ENCODE measurements at places on chromosomes 2 and 18.

DNA sequence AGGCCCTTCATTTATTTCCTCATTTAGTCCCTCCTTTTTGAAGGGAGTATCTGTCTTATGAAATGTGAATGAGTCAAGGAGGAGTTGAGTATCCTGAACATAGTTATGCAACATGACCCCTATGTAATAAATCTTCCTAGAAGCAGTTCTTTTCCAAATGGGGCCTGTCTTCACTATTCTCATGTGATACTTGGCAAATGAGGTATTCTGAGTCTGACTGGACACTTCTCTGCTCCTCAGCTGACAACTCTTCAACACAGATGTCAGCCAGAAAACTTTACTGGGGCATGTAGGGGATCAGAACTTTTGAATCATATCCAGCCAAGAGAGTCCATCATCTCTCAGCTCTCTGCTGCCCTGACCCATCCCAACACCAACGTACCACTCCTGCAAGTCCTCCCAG is 291.6 kb downstream of the ZNF385B start:
- no peak for DNase-seq

DNA sequence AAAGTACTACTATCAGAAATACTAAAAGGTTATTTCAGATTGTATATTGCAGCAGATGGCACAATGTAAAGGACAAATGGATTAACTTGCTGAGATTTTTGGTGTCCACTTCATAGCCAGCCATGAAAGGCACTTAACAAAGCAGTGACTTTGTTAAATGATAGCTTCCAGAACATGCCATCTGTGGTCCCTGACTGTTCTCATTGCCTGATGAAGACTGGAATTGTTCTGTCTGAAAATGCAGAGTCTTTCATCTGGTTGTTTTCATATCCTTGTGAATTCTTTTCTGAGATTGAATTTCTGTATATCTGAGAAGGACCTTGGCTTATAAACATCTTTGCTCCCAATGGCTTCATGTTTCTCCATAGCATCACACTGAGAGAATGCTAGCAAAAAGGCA is 44.4 kb upstream of the LRRTM1 start:
- DNase-seq: no peak

GRCh38 chr2:126534478-126534877 is 121.5 kb upstream of the GYPC start:
- DNase-seq: no peak

GRCh38 chr18:36085195-36085594 is 17.8 kb upstream of the RPRD1A start:
- DNase-seq: no peak

DNA sequence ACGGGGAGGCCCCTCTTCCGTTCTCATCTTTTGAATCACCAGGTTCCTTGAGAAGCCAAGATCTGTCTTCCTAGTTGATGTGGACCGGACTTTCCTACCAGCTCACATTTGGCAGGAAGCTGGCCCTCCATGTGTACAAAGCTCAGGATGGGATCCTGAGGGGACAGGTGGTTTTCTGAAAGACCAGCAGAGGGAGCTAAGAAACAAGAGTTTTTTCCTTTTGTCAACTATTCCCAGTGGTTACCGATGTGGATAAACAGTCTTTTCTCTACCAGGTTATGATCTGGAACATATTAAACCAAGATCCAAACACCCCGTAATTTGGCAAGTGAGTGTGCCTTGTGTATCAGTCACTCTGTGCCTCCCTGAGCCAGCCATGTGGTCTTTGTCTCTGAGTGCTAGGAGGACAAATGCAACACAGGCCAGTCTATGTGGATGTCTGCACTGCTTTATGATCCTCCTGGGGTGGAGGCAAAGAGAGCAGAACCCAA is 25.1 kb upstream of the ARHGAP25 start:
- peak; percentile 19 for DNase-seq

DNA sequence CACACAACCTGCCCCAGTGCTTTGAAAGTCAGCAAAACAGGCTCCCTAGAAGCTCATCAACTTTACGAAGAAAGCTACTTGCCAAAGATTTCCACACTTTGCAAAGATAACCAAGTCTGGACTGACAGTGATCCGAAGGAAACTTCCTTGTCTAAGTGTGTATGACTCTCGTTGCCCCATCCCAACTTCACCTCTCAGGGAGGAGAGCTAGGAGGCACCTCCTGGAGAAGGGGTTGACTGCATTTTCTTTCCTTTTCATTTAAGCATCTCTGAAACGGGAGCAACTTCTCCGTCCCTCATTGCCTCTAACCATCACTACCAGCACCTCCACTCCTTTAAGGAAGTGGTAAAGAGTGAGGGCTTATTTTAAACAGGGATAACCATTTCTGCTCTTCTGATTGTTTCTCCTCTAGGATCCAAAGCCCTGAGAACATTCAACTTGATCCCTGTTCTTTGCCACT is 7.0 kb downstream of the ZEB2 start:
- no peak for DNase-seq

GRCh38 chr18:61333271-61333745 is at the start of gene CDH20:
Gene CDH20 (plus strand): TSS chr18:61333430.
- DNase-seq: peak; percentile 26

- no peak for DNase-seq
These were observed 99.6 kb upstream of the ST3GAL5 start for GRCh38 chr2:85988175-85988913.

- DNase-seq: no peak
These were observed 40.5 kb downstream of the CAVIN2 start for GRCh38 chr2:191806396-191806795.

GRCh38 chr18:41391616-41392595 is 563.1 kb upstream of the PIK3C3 start:
- peak; percentile 66 for DNase-seq

DNA sequence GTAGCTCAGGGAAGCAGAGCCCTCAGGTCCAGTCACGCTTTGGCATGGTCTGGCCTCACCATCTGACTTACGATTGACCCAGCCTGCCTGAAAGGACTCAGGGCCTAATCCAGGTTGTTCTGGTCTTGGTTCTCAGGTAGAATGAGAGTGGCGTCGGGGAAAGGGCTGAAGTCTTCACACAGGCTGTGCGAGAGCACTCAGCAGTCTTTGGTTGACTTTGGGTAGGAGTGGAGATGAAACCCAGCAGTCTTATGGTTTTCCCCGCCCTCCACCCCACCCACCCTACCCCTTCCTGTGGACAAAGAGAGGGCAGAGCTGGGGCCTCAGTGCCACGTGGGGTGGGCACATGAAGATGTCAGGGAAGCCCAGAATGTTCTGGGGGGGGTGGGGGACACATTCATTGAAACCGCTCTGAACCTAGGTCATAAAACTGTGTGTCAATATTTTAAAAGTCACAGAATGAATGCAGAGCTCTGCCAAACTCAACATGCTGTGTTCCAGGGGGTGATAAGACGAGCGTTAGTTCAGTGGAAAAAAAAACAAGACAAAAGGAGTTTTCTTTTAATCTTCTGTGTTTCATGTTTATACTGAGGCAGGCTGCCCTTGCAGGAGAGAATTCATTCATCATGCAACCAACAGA is 58.6 kb upstream of the ALPP start:
- no peak for DNase-seq

DNA sequence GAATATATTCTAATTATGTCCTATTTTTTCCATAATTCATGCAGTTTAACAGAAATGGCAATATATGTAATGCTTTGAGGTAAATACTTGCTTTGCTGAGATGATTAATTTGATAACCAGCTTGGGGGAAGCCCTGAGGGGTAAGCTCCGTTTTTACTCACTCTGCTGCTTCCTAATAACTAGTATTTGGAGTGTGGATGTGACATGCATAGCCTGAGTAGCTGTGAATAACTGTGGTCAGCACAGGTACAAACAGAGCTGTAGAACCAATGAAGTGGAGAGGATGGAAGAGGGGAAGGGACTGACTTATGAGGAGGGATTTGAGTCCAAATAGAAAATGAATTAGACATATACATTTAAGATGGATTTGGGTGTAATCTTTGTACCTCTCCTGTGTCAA is 1495.5 kb upstream of the DDX18 start:
- no peak for DNase-seq

- no peak for DNase-seq
These were observed 27.4 kb upstream of the ALLC start for GRCh38 chr2:3630631-3631030.

GRCh38 chr18:7190547-7191156 is 40.2 kb upstream of the LRRC30 start:
- DNase-seq: no peak

GRCh38 chr2:204533629-204534370 is 11.5 kb upstream of the PARD3B start:
- DNase-seq: no peak

DNA sequence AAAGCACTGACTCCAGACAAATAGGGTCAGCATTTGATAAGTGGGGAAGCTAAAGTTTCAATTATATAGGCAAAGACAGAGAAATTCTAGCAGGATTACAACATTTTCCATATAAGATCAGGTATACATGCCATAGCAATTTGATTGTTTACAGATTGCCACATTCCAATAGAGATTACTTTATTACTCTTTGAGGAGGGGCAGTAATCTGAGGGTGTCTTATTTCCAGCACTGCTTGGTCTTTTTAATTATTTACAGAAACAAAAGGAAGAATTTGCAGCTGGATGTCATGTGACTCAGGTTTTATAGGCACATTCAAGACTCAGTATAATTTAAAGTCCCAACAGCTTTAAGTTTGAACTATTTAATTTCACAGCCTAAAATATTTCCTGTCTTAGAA is 42.5 kb upstream of the GPR39 start:
- DNase-seq: no peak

DNA sequence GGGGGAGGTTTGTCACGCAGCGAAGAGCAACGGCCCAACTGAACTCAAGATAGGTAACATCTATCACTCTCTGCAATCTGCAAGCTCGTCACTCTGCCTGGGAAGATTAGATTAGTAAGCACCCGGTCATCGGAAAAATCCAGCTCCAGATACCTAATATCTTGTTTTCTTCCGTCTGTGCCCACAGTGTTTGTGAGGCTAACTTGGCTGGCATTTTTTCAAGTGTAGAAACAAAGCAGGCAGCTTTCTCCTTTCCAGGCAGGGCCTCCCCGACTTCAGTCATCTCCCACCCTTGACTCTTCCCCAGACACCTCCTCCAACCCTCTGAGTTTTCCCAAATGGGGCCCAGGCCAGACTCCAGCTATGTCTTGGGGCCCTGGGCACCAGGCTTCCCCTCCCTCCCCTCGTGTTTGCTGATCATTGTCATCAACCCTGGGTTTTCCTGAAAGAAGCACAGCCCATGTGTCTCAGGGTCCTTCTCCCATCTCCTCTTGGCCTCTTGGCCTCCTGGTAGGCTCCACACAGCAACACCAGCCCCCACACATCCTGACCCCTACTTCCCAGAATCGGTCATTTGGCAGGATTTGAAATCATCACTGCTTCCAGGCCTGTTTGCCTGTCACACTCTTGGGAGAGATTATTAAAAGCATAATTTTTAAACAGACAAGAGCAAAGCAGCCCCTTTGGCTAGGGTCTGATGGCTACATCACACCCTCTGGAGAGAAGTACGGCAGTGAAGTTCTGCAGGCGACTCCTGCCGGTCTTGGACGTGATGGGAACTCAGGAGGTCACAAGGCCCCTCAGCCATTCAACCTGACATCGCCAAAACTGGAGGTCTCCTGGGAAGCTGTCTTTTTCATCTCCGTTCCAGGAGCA is 144.9 kb upstream of the ID2 start:
- no peak for DNase-seq

- peak; percentile 27 for DNase-seq
These were observed 36.0 kb downstream of the FARP2 start for GRCh38 chr2:241391892-241392665.

DNA sequence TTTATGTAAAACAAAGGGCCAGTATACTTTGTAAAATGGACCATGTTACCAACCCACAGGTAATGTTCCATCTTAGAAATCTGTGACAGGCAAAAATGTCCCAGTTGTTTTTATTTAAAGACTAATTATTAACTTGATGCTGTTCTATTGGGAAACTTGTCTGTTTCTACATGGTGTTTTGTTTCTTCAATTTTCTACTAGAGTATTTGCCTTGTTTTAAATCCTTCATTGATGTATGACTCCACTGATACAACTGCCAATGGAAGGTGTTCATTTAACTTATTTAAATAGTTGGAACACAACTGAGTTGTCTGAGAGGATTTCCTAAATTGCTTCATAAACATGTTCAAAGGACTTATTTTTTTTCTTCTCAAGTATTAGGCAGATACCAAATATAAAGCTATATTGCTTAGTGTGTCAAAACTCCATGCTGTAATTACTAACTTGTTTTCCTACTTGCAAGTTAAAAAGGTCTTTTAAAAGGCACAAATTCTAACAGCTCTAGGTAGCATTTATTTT is 152.0 kb upstream of the XPO1 start:
- no peak for DNase-seq

- no peak for DNase-seq
These were observed 394.2 kb downstream of the CLIP4 start for GRCh38 chr2:29509397-29509796.

DNA sequence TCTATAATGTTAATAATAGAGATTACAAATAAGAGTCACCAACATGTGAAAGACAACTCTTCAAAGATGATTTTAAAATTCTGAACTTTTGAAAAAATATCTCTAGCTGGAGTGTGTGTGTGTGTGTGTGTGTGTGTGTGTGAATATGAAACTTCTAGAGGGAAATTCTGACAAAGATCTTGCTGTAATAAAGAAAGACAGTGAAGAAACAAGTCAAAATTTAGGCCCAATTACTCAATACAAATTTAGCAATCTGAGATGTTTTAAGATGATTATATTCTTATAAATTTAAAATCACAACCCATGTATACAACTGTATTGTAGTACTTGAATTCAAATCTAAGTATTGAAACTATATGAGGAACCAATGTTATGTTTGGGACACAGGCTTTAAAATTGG is 57.2 kb upstream of the UGP2 start:
- DNase-seq: no peak

DNA sequence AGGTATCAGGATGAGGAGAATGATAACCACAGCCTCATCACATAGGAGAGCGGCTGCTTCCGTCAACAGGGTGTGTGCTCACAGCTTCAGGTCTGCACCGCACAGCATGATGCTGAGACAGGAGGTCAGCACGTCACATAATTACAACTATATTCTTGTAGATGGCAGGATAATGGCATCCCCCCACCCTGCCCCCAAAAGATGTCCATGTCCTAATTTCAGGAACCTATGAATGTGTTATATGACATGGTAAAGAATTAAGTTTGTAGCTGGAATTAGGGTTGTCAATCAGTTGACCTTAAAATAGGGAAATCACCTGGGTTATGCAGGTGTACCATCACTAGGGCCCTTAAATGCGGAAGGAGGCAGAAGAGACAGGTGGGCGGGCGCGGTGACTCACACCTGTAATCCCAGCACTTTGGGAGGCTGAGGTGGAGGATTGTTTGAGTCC is 73.9 kb downstream of the ARL4C start:
- DNase-seq: no peak

DNA sequence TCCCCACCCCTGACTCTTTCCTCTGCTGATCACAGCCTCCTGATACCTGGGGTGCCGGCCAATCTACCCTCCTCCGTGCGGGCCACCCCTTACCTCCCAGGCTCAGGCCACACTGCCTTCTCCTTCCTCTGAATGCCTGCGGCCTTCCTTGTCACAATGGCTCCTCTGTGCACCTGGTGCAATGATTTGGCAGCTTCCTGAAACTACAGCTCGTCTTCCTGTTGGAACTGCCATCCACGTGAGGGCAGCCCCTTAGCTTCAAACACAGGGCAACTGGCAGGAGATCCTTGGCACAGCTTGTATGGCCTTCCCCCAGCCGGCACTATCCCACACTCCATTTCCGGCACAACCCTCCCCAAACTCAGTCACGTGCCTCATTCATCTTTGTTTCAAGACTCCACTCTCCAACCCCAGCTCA is 69.0 kb downstream of the STPG4 start:
- DNase-seq: no peak

Measured in endothelial cell (in vitro differentiated cells).